ENCODE measurements at places on chromosomes 3 and 15. TPM values are rescaled to one million over a fixed set of nuclear protein-coding genes. Genes with fewer than 3 reads are reported as not detected.

Gene B3GALNT1
- total RNA-seq: 11.8 TPM

Gene PP2D1
- not detected for total RNA-seq

Gene NOX5
- total RNA-seq: 0.19 TPM

Gene GRIP2
- total RNA-seq: 8.6 TPM

Gene CRABP1
- total RNA-seq: 1.9 TPM

Gene SPATA16
- total RNA-seq: not detected

Gene EAF1
- 18.2 TPM for total RNA-seq

Gene TTLL13
- total RNA-seq: not detected

Gene BOC
- total RNA-seq: 45.1 TPM

Gene ARPC4
- 165 TPM for total RNA-seq

Gene ERICH6
- not detected for total RNA-seq

Gene SPINK8
- total RNA-seq: not detected

DNA sequence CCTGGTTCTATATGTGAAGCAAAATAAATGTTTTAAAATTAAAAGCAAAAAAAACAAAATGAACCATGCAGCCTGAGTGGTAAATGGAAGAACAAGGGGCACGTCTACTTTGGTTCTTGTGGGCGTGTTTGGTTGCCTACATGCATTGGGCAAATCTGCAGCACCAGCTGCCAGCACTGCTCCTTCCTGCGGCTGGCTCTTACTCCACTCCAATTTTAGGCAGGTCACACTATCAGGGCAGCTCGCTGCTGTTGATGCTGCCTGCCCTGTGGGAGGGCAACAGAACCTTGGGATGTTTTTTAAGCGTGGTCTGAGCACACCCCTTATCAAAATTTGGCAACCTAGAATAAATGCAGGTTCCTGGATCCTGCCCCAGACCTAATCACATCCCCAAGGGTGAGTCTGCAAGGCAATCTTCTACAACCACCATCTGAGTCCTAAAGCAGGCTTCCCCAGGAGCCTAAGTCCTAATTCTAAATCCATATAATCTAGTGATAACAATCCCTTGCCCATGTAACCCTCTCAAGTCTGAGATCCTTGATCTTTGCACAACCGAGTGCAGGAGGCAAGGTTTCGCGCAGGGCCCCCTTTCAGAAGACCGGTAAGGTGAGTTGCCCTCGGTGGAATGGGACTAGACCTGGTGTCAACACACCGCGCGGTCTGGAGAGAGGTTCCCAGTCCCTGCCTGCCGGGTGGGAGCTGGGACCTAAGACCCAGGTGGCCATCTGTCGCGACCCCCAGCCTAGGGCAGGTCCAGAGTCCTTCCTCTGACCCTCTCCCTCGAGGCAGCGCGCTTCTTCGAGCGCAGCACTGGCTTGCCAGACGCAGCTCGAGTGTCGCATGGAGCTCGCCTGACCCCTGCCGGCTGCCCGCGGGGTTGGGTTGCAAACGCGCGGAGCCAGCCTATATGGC is 15.9 kb downstream of the IVD start:
- DNase-seq: peak; percentile 87
- H3K27ac ChIP-seq: no peak overlapping the region
- no peak overlapping the region for H3K4me3 ChIP-seq
- H3K27me3 ChIP-seq: no peaks in the 10 kb centered on the region
- H3K4me1 ChIP-seq: no peaks in the 10 kb centered on the region

GRCh38 chr3:20776286-20776685 is 590.3 kb upstream of the SGO1 start:
- no peak for DNase-seq
- H3K4me3 ChIP-seq: no peak overlapping the region
- H3K4me1 ChIP-seq: no peaks in the 10 kb centered on the region
- no peaks in the 10 kb centered on the region for H3K36me3 ChIP-seq
- H3K27me3 ChIP-seq: no peaks in the 10 kb centered on the region
- H3K27ac ChIP-seq: no peak overlapping the region

- H3K36me3 ChIP-seq: peaks cover 3% of the 10 kb centered on the region
- no peaks in the 10 kb centered on the region for H3K27me3 ChIP-seq
- no peaks in the 10 kb centered on the region for H3K4me1 ChIP-seq
- H3K4me3 ChIP-seq: no peak overlapping the region
- H3K27ac ChIP-seq: no peak overlapping the region
- no peak for DNase-seq
Measured at GRCh38 chr3:126034481-126035361, 49.2 kb downstream of the SLC41A3 start.

GRCh38 chr3:73529308-73530021 is 95.3 kb downstream of the PDZRN3 start:
- no peak for DNase-seq
- H3K27ac ChIP-seq: peak overlapping the region; percentile 57
- no peak overlapping the region for H3K4me3 ChIP-seq
- H3K27me3 ChIP-seq: no peaks in the 10 kb centered on the region
- H3K36me3 ChIP-seq: no peaks in the 10 kb centered on the region

GRCh38 chr15:80743189-80743833 is 35.9 kb upstream of the CEMIP start:
- H3K4me1 ChIP-seq: no peaks in the 10 kb centered on the region
- DNase-seq: no peak

DNA sequence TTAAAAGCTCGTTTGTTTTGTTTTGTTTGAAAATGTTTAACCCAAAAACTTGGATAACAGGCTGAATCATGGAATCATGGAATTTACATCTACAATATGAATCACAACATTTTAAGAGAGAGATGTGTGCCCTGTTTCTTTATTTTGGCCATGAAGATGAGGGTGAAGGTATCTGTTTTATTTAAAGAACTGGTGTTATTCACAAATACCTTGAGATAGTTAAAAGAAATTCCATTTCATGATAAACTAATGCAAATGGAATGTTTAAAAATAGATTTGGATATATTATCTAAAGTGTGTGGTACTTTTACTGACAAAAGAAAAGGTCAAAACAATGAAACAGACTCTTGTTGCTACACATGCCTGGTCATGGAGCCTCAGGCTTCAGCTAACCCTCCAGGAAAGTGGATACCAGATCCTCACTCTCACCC is 486.0 kb upstream of the CFAP20DC start:
- no peak for DNase-seq
- H3K27ac ChIP-seq: no peak overlapping the region
- no peaks in the 10 kb centered on the region for H3K36me3 ChIP-seq
- H3K27me3 ChIP-seq: no peaks in the 10 kb centered on the region
- H3K4me3 ChIP-seq: no peak overlapping the region
- H3K4me1 ChIP-seq: no peaks in the 10 kb centered on the region

- no peak overlapping the region for H3K4me3 ChIP-seq
- no peaks in the 10 kb centered on the region for H3K36me3 ChIP-seq
- DNase-seq: no peak
Measured at GRCh38 chr15:33994005-33994615, 25.8 kb downstream of the CHRM5 start.

GRCh38 chr15:33670567-33670966 is 297.7 kb upstream of the CHRM5 start:
- DNase-seq: no peak
- no peak overlapping the region for H3K4me3 ChIP-seq
- no peaks in the 10 kb centered on the region for H3K27me3 ChIP-seq

DNA sequence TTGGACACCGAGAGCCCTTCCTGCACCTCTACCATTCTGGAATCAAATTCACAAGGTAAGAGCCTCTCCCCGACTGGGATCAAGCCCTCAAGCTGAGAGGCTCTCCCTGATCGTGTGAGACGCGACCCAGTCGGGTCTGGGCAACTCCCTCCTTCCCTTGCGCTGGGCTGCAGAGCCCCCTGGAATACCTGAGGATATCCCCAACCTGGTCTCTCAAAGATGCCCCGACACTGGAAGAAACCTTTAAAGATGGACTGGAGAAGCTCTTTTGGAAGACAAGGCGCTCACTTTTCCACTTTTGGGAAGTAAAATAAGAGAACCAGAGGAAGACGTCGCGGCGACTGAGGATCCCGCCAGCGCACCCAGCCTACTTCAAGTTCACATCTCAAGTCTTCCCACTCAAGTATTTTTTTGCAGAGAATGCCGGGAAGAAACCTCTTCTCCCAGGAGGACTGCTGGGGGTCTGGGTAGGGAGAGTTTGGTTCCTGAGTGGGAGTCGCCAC is 33.8 kb downstream of the ZIC4 start:
- H3K4me3 ChIP-seq: no peak overlapping the region
- no peak for DNase-seq
- H3K36me3 ChIP-seq: no peaks in the 10 kb centered on the region
- H3K27me3 ChIP-seq: peaks cover 2% of the 10 kb centered on the region
- no peaks in the 10 kb centered on the region for H3K4me1 ChIP-seq

- H3K4me3 ChIP-seq: no peak overlapping the region
- peaks cover 11% of the 10 kb centered on the region for H3K4me1 ChIP-seq
- no peaks in the 10 kb centered on the region for H3K27me3 ChIP-seq
- peak overlapping the region; percentile 38 for H3K27ac ChIP-seq
Measured at GRCh38 chr3:37766797-37767776, 94.6 kb upstream of the CTDSPL start.

GRCh38 chr3:116663161-116664110 is 46.1 kb upstream of the TUSC7 start:
- no peaks in the 10 kb centered on the region for H3K27me3 ChIP-seq
- H3K27ac ChIP-seq: no peak overlapping the region
- H3K36me3 ChIP-seq: no peaks in the 10 kb centered on the region
- no peaks in the 10 kb centered on the region for H3K4me1 ChIP-seq

- H3K36me3 ChIP-seq: no peaks in the 10 kb centered on the region
- DNase-seq: no peak
- no peaks in the 10 kb centered on the region for H3K4me1 ChIP-seq
- H3K27ac ChIP-seq: no peak overlapping the region
- no peaks in the 10 kb centered on the region for H3K27me3 ChIP-seq
Measured at GRCh38 chr3:171172070-171172469, 145.6 kb upstream of the SLC2A2 start.

DNA sequence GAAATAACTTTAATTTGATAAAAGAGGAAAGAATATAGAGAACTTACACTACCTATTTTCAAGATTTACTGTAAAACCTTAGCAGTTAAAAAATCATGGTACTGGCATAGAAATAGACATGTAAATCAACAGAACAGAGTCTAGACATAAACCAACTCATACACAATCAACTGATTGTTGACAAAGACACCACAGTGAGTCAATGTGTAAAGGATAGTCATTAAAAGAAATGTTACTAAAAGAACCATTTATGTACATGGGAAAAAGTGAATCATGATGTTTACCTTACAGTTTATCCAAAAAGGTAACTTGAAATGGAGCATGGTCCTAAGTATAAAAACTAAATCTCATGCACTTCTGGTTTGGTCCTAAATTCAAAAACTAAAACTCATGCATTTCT is 847.4 kb downstream of the IGSF11 start:
- H3K4me3 ChIP-seq: no peak overlapping the region
- H3K27me3 ChIP-seq: no peaks in the 10 kb centered on the region
- no peaks in the 10 kb centered on the region for H3K4me1 ChIP-seq
- H3K36me3 ChIP-seq: no peaks in the 10 kb centered on the region
- no peak for DNase-seq

DNA sequence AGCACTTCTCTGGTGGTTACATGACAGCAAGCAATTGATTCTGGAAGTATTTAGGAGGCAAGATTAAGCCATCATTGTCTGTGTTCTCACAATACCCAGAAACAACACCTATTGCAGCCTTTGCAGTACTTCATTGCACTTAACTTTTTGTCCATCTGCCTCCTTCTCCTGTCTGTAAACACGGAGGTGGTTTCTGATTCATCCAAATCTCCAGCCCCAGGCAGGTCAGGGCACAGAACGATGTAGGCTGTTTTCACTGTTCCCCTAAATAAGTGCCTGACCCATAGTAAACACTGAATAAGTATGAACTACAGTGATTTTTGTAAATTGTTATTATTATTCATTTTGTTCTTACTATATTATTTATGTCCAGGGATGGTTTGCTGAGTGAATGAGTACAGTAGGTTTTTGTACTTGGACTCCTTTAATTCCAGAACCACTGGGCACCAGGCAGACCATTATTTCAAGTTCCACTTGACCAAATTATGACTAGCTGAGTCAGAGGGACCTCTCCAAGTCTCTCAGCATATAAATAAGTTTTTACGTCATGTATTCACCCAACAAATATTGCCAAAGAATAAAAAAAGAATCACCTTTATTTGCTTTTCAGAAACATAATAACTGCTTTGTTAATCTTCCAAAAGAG is 283.3 kb upstream of the TRIM42 start:
- no peak overlapping the region for H3K4me3 ChIP-seq
- H3K36me3 ChIP-seq: no peaks in the 10 kb centered on the region
- no peaks in the 10 kb centered on the region for H3K27me3 ChIP-seq
- no peak overlapping the region for H3K27ac ChIP-seq
- no peak for DNase-seq
- no peaks in the 10 kb centered on the region for H3K4me1 ChIP-seq

DNA sequence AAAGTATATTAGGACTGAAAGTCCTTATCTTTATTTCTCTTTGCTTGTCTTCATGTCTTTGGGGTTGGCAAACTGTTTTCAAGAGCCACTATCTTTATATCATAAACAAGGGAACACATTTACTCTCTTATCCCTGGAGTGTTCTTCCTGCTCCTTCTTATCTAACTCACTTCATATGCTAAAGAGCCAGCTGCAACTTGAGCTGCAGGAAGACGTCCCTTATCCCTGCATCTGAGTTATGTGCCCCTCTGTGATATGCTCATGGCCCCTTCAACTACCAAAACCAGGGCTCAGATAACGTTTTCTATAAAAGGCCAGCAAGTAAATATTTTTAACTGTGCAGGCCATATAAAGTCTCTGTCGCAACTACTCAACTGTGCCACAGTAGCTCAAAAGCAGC is 137.0 kb upstream of the CRBN start:
- no peaks in the 10 kb centered on the region for H3K27me3 ChIP-seq
- H3K4me1 ChIP-seq: no peaks in the 10 kb centered on the region
- H3K27ac ChIP-seq: no peak overlapping the region
- H3K36me3 ChIP-seq: no peaks in the 10 kb centered on the region
- H3K4me3 ChIP-seq: no peak overlapping the region

- no peak for DNase-seq
- no peaks in the 10 kb centered on the region for H3K4me1 ChIP-seq
- no peak overlapping the region for H3K27ac ChIP-seq
Measured at GRCh38 chr3:54882129-54882833, 45.6 kb downstream of the LRTM1 start.

- peak; percentile 83 for DNase-seq
- H3K27ac ChIP-seq: no peak overlapping the region
- no peaks in the 10 kb centered on the region for H3K27me3 ChIP-seq
- no peaks in the 10 kb centered on the region for H3K4me1 ChIP-seq
Measured at GRCh38 chr15:73897441-73898261, 24.3 kb downstream of the TBC1D21 start.

DNA sequence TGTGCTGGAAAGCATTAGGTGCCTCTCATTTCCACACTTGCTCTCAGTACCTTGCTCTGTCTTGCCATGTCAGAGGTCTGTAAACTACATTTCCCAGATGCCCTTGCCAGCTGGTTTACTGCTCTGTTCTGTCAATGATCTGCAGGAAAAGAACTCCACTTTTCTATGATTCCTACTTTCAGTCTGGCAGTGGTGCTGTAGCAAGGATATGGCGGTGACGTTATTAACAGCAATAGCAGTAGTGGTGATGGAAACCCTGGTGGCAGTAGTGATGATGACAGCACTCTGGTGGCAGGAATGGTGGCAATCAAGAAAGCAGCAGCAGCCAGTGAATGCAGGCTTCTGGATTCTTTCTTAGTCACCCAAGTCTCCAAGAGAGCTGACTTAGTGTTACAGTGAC is 665.2 kb downstream of the DIPK2A start:
- H3K27ac ChIP-seq: no peak overlapping the region
- no peak for DNase-seq
- H3K4me1 ChIP-seq: no peaks in the 10 kb centered on the region
- no peaks in the 10 kb centered on the region for H3K27me3 ChIP-seq
- no peaks in the 10 kb centered on the region for H3K36me3 ChIP-seq

GRCh38 chr15:66842710-66843441 is 140.8 kb downstream of the SMAD6 start:
- DNase-seq: peak; percentile 88
- no peaks in the 10 kb centered on the region for H3K27me3 ChIP-seq
- H3K4me3 ChIP-seq: peak overlapping the region; percentile 81
- no peaks in the 10 kb centered on the region for H3K36me3 ChIP-seq
